Neural crest cell (in vitro differentiated cells): ENCODE measurements at places on chromosomes 11 and 22. TPM values are rescaled to one million over a fixed set of nuclear protein-coding genes. Genes with fewer than 3 reads are reported as not detected.

The TRPM5 gene
- 0.09 TPM in 2 replicates for total RNA-seq

The C11orf68 gene
- total RNA-seq: 25.7 and 27.2 TPM in 2 replicates

The LRRC10B gene
- total RNA-seq: 2.8 and 2.9 TPM in 2 replicates

The IGF2 gene
- 19.0 and 20.1 TPM in 2 replicates for total RNA-seq

The C1QTNF4 gene
- total RNA-seq: 18.9 and 21.4 TPM in 2 replicates

- no peak for DNase-seq
These were observed 11.7 kb upstream of the RBMXL2 start for GRCh38 chr11:7077101-7077500.

DNA sequence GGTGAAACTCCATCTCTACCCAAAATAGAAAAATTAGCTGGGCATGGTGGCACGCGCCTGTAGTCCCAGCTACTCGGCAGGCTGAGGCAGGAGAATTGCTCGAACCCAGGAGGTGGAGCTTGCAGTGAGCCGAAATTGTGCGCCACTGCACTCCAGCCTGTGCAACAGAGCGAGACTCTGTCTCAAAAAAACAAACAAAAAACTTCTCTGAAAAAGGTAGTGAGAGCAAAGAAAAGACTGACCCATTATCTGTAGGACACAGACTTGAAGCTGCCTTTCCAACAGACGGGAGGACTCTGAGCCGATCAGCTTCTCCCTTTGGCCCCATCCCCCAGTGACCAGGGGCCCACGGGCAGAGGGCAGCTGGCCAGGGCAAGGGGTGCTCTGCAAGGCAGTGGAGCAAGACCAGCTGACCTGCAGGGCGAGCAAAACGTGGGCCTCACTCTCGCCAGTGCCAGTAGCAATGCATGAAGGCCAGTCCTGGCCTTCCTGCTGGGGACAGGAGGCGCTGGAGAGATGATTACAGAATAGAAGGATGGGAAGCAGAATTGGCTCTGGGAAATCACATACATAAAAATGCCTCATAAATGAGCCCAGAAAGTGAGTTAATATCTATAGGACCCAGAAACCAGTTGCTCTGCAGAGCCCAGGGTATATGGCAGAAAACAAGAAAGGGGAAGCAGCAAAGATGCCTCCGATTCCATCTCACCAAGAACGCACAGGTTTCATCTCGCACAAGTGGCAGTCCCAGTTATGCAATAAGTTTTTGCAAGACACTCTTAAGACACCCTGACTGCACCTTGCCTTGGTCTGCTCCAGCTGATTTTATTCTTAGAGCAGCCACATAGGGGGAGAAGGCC lies 2.8 kb downstream of the EHD1 start:
- DNase-seq: no peak

- no peak for DNase-seq
These were observed 88.5 kb downstream of the MYEOV start for GRCh38 chr11:69382131-69383128.

GRCh38 chr11:5815534-5815933 lies 6.8 kb downstream of the OR52N2 start:
- DNase-seq: no peak

DNA sequence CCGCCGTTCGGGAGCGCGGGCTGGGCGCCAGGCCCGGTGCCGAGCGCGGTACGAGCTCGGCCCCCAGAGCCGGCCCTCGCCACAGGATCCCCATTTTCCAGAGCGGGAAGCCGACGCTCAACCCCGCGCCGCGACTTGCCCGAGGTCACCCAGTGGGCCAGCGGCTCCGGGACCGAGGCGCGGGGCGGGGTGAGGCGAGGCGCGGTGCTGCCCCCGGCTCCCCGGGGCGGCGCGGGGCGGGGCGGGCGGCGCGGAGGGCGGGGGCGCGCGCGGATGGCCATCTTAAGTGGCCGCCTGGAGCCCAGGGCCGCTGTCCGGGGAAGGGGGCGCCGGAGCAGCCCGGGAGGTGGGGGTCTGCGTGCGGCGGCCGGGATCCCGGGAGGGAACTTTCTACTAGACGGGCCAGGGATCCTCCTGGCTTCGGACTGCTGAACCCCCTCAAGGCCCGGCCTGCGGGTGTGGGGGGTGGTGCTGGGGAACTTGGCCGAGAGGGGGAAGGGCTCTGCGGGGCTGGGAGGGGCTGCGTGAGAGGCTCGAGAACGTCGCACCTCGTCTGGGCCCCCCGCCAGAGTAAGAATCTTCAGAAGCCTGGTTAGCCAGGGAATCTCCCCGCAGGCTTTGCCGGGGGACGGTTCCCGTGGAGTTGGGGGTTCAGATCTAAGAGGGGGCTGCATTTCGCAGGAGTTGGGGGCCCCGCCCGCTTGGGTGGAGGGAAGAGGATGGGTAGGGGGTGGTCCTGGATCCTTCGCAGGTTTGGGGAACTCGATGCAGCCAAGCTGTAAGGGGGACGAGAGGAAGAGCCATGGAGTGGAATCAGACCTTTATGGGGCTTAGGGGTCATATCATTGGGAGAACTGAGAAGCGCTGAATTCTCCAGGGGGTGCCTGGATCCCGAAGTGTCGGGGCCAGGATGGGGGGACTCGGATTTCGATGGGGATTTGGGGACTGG lies 678 bp upstream of the INPPL1 start:
- peak; percentile 59 for DNase-seq

DNA sequence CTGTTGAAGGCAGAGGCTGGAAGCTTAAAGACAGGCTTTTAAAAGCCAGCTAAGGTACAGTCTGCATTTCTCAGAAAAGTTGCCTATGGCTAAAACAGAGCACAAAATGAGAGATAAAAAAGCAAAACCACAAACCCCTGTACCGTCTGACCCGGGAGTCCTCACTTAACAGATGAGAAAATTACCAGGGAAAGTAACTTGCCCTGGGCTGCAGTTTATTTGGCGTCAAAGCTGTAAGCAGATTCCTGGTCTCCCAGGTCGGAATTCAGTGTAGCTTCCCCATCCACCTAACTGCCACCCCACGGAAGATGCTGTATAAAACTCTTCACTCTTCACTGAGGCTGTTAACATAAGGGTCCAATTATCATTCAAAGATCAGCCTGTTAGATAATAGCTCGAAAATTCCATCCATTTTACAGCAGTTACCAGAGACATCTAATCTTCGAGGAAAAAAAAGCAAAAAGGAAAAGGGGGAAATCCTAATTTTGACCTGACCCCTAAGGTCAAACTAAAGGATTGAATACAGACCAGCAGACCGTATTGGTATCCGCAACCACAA lies 1.5 kb downstream of the TCF20 start:
- DNase-seq: no peak

GRCh38 chr22:19595532-19595931 lies 71.3 kb upstream of the CLDN5 start:
- DNase-seq: no peak
